ENCODE measurements at places on chromosomes 12 and 14.

DNA sequence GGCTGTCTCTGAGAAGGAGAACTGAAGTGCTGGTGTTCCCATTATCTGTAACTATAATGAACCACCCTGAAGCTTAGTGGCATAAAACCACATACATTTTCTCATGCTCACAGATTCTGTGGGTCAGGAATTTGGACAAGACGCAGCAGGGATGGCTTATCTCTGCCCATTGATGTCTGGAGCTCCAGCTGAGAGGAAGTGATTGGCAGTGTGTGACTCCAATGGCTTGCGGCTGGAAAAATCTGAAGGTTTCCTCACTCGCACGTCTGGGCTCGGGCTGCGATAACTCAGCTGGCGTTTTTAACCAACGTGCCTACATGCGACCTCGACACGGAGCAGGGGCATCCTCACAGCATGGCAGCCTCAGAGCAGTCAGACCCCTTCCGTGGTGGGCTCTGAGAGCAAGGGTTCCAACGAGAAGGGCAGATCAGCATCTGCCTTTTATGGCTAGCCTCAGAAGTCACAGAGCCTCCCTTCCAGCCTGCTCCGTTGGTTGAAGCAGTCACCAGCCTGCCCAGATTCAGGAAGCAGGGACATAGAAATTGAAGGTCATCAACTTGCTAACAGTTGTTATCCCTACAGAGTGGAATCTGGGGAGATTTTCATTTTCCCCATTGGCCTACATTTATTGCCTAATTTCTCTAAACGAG is 143.3 kb upstream of the BCL2L14 start:
- DNase-seq: no peak

GRCh38 chr14:105161309-105161708 is 7.3 kb downstream of the JAG2 start:
- no peak for DNase-seq

DNA sequence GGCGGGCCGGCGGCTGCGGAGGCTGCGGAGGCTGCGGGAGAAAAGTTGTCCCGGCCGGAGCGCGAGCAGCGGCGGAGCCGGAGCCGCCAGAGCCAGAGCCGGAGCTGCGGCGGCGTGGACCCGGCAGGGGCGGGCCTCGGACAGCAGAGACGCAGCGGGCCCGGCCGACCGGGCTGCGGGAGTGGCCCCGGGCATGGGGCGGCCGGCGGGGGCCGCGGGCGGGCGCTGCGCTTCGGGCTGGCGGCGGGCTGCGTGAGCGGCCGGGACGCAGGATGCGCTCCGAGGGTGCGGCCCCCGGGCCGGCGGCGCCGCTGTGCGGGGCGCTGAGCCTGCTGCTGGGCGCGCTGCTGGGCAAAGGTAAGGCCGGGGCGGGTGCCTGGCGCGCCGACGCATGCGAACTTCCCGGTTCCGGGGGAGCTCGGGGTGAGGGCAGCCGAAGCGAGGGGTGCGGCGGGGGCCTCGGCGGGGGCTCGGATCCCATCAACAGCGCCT is at the start of gene TMEM132C:
TMEM132C (plus strand) TSS at position 40 of the 492 bp plus-strand sequence; CDS start at position 273, 233 bp downstream.
- DNase-seq: no peak

GRCh38 chr12:85448031-85448430 is 168.0 kb downstream of the ALX1 start:
- no peak for DNase-seq

DNA sequence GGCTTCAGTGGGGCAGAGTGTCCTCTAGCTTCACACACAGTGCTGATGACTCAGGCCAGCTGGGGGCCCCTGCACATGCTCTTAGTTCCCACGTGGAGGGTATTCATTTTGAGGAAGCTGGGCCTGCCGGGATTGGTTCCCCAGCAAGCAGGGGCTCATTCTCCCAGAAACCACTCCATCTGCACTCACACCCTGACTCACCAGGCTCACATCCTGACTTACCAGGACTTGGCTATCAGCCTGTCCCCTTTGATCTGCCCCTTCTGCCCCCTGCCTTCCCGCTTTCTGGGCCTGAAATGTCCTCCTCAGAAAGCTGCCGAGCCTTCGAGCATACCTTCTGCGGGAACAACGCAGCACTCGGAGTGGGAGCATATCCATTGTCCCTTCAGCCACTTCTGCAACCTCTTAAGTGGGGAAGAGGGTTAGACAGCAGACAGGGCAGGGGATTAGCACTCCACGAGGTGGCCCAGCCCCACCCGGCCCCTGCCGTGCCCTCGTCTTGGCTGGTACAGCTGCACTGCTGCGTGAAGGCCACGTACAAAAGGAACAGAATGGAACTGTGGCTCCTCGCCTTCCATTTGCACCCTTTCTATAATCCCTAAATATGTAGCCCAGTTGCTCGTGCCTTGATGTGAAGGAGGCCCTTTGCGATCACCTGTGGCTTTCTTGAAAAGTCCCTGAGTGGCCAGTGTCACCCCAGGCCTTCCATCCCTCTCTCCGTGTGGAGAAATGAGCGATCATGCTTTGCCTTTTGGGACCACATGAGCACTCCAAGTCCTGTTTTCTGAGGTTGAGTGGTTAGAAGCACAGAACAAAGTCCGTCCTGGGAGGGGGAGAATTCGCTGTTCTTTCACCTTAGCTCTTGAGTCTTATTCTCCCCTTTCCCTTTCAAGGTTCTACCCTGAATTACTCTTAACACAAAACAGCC is 26.1 kb downstream of the TPCN1 start:
- DNase-seq: no peak

Measured in T-helper 1 cell (primary cell).